Stimulated activated CD4-positive, alpha-beta T cell treated with anti-CD3 and anti-CD28 coated beads, Interleukin-12 subunit alpha, Interleukin-12 subunit beta, amount 100 ng/mL, for 24 hours (primary cell): ENCODE measurements at places on chromosomes 11 and 22.

DNA sequence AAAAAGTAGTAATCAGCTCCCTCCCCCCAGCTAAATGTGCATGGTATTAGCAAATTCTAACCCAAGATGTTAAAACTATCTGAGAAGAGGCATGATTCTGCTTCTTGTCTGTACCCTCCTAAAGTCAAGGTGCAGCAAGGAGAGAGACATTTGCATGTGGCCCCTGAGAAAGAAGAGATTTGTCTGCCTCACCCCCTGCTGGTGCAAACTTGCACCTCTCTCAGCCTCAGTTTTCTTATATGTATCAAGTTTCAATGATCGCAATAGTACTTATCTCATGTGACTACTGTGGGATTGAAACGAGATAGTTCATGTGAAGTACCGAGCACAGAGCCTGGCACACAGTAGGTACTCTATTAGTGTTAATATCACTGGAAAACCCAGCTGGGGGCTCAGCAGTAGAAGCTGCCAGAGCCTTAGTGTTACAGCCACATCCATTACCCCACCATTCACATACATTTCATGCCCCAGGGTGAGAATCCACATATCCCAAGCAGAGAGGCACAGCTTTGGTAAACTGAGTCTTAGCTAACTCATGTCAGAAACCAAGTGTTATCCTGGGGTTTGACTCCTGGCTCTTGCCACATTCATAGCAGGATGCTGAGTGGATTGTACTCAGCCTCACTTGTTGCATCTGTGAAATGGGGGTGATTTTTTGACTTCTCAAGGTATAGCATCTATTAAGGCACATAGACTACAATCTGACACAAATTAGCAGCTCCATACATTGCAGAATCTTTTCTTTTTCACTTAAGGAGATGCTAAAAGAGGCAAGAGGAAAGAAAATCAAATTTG, 24.9 kb downstream of the CD44 start:
- no peak for DNase-seq

DNA sequence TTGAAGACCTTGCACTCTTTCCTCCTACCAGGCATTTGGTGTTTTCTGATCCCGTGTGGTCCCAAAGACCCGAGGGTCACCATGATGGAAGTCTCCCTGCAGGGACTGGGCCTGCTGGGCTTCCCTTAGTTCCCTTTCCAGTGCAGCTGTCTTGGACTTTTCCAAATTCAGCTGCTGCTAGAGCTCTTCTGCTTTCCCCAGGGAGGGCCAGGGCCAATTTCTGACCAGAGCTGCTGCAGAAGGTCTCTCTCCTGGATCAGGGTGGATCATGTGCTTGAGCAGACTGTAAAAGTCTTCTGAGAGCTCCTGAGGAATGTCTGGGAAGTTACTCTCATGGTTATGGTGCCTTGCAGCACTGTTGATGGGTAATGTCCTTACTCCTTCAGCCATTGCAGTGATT, 23.2 kb downstream of the LDLRAD3 start:
- DNase-seq, result no peak

DNA sequence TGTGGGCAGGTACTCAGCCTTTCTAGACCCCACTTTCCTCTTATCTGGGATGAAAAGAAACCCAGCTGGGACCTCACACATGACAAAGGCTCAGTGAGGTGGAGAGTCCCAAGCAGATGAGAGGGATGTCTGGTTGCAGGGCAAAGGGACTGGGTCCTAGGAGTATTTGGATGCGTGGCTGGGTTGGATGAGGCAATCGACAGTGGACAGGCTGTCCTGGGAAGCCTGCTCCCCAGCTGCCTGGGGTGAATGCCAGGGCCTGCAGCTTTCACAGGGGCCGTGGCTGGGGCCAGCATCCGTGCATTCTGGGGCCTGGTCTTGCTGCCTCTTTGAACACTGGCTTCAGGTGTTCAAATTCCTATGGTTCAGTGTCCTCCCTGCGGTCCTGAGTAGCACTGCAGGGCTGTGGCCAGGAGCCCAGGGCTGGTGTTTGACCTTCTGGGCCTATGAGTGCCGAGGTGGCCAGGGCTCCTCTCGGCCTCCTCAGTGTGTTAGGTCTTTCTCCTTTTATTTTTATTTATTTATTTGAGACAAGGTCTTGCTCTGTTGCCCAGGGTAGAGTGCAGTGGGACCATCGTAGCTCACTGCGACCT, 65.3 kb downstream of the MCM5 start:
- no peak for DNase-seq

DNA sequence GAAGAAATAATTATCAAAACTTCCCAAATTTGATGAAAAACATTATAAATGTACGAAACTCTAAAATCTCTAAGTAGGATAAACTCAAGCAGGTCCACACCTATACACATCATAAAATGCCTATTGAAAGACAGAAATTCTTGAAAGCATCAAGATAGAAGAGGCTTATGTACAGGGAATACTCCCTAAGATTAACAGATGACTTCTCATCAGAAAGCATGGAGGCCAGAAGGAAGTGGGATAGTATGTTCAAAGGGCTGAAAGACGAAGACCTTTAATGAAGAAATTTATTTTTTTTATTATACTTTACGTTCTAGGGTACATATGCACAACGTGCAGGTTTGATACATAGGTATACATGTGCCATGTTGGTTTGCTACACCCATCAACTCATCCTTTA, 45.3 kb upstream of the KCNA4 start:
- DNase-seq, result no peak

DNA sequence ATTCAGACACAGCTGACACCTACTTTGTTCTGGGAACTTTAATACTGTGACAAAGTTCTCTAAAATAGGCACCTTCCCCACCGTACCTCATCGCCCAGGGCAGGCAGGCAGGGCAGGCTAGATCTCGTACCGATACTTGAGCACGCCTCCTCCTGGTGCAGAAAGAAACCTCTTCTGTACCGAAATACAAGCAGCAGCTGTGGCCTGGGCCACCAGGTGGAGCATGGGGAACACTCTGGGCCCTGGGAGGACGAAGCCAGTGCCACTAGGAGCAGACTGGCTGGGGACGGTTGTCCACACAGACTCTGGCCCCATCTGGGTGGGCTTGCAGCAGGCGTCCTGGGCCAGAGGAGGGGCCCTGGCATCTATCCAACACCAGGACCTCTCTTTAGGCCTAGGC, 12.8 kb downstream of the PMM1 start:
- no peak for DNase-seq
